A549 (cell line): ENCODE measurements at places on chromosomes 13 and 19.

GRCh38 chr13:49315036-49315565 is 67.4 kb downstream of the CDADC1 start:
- no peak for DNase-seq

DNA sequence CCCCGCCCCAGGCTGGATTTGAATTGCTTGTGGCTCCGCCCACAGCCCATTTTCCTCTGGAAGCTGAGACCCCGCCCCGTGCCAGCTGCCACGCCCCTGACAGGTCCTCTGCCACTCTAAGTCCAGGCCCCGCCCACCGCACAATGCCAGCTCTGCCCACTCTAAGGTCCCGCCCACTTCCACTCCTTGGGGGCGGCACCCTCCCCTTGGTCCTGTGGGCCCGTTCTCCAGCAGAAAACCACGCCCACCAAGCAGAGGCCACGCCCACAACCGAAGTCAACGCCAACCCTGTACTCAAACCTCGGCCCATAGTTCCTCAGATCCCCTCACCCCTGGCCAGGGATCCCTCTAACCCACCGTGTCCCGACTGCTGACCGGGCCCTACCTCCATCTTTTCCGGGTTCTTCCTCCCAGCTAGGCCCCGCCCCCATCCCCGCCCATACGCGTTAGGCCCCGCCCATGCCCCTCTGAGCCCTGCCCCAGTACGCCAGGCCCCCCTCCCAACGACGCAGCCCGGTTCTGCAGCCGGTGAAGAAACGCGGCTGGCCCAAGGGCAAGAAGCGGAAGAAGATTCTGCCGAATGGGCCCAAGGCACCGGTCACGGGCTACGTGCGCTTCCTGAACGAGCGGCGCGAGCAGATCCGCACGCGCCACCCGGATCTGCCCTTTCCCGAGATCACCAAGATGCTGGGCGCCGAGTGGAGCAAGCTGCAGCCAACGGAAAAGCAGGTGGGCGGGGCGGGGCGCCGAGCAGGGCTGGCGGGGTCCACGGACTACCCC is 1.3 kb downstream of the HMG20B start:
- DNase-seq = peak; percentile 45

DNA sequence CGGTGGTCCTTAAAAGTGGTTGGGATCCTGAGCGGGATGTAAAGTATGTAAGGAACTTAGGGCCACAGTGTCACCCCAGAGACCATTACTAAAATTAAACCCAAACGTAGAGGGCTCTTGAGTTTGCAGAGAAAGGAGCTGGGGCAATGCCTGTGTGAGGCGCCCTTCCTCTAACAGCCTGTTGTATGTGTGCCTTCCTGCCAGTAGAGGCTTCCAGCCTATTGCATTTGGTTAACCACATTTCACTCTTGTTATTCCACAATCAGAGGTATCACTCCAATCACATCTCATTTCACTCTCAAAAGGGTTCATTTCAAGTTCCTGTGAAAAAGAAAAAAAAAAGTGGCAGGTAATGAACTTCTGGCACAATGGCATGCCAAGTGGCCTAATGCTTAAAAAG is 29.4 kb downstream of the DIAPH3 start:
- peak; percentile 3 for DNase-seq

DNA sequence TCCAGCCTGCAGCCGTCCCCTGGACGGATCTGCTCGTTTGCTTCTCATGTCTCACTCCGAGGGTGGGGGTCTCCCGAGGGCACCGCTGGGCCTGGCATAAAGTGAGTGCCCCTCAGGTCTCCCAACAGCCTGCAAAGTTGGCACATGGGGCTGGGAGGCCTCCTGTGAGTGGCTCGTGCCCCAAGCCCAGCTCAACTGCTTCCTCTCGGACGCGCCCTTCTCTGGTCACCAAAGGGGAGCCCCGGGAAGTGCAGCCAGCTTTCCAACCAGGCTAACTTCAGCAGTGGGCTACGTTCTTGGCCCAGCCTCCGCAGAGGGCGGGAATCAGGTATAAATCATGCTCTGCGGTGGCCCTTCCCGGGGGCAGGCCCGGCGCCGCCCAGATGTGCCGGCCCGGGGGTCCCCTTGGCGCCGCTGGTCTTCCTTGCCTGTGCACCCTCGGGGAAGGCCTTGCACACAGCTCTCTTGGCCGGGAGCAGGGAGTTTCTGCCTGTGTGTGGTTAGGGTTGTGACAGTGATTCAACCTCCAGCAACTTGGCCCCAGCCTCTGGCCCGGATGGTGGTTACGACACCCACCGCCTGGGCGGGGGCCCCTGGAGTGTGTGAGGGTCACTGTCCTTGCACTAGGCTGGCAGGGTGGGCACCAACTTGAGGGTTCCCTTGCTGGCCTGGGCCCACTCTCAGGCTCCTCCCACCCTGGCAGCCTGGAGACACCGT is 20.7 kb downstream of the CEBPG start:
- DNase-seq = no peak

DNA sequence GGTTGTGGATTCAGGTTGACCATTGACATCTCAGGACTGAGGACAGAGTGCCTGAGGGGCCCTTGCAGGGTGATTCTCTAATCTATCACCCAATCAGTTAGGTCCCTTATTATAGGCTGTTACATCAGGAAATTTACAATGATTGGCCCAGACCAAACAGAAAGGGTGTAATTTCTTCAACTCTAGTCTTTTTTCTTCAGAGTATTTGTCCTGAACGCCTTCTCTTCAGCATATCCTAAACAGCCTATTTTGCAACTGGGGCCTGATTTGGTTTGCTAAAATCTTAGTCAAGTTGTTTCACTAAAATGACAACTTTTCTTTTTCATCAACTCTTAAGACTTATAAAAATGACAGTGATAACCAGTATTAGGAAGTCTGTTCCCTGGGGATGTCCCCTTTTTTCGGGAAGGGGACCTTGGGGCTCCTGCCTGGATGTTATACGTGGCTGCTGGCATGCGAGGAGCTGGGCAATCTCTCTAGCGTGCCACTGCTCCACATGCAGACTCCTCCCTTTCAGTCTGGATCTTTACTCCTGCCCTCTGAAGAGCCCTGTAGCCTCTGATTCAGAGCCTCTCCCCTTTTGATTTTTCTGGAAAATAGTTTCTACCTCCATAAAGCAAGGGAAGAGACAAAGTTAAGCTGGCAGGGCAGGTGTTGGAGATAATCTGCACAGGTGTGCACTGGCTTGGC is 19.6 kb upstream of the GTF2F2 start:
- no peak for DNase-seq

DNA sequence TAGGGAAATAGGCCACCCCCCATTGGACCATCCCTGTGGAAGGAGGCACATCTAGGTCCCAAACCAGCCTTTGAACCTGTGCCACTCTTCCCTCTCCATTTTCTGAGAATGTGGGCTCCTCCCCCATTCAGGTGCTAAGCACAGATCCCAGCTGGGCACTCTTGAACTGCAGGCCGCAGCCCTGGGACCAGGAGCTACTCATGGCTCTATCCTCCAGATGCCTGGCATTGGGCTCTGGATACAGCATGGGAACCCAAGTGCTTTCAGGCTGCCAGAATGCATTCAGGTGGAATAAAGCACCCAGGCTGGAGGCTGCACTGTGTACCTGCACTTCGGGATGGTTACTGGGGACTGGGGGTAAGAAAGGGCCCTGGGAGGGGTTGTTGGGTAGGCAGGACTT is 1372.3 kb upstream of the SPRY2 start:
- DNase-seq = no peak

- DNase-seq = no peak
Measured at GRCh38 chr13:52695856-52696255, 43.2 kb downstream of the SUGT1 start.

DNA sequence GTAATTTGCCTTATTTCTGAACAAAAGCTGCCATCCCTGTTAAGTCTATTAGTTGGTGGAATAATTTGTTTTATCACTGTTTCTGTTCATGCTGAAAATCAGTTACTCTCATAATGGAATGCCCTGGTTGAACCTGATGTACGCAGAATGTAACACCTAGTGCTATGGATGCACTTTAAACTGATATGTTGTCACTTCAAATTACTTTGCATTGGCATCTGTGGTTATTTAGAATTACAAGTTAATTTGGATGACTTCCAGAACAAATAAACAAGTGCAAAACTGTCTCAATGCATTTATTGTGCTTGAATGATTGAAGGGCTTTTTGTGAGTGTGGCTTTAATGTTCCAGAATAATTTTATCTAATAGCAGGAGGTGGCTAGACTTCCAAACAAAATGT is 368.2 kb upstream of the SLITRK5 start:
- DNase-seq = no peak

DNA sequence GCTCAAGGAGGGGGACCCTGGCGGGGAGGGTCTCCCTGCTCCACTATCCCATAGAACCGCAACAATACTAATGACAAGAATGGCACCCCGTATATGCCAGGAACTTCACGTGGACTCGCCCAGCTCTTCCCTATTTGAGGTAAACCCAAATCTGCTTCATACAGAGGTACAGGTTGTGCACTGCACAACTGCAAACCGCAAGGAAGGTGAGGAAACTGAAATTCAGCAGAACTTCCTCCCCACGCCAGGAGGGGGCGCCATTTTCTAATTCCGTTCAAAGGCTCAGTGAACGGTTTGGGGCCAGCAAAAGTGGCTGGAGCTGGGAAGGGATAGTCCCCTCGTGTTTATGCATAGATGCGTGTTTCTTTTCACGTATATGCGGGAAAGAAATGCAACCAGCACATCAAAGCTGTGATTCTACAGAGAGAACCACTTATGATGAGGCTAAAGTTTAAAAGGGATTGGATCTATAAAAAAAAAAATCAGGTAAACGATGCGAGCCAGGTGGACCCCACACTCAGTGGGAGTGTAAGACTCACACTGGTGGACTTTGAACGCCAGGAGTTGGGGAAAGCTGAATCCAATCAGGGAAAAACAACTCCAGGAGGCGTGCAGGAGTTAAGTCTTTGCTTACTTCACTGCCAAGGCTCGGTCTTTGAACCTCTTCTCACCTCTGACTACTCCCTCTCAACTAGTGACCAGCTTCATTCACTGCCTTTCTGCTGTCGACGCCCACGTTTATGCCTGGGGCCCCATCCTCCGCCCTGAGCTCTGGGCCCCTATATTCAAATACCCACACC is 20.3 kb downstream of the C19orf81 start:
- DNase-seq = peak; percentile 61

DNA sequence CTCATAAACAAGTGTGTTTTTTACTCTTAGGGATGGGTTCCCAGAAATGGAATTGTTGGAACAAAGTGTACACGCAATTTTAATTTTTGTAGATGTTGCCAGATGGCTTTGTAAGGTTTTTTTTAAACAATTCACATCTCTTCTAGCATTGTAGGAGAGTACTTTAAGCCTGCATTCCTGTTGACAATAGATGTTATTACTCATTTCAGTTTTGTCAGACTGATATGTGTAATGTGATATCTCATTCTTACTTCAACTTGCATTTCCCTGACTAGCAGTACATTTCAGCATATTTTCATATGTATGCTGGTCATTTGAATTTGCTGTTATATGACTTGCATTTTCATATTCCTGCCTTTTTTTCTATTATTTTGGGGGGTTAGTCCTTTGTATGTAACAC is 186.6 kb upstream of the SLITRK6 start:
- no peak for DNase-seq

- DNase-seq = no peak
Measured at GRCh38 chr13:96025283-96025682, 27.9 kb downstream of the UGGT2 start.

- no peak for DNase-seq
Measured at GRCh38 chr13:99363949-99364348, 56.8 kb upstream of the GPR183 start.

DNA sequence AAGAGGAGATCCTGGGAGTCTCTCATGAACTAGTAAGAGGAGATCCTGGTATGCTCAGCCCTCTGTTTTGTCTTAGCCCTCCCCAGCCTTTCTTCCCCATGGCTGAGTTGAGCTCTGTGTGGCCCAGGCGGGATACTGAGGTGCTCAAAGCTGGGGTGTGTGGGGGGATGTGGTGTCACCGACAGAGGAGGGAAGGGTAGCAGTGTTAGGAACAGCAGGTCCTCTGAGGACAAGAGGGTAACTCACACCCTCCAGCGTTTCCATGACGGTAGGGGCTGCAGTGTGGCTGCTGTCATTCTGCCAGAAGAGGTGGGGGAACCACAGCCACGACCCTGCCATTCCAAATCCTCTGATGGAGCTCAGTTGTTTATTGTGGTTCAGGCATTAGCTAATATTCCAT is 691 bp downstream of the KIR2DL4 start:
- no peak for DNase-seq

DNA sequence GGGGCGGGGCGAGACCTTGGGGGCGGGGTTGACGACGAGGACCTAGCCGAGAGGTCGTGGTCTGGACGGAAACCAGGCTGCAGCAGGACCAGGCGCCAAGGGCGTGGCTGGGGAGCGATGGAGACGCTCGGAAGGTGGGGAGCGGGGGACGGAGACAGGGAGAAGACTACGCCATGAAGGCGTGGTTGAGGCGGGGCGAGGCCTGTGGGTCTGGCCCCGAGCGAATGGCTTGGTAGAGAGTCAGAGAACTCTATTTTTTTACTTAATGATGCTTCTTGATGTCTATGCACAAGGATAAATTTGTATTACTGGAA is 674 bp upstream of the FBXL12 start:
- DNase-seq = no peak

- DNase-seq = no peak
Measured at GRCh38 chr13:80955501-80955900, 614.6 kb upstream of the SPRY2 start.

DNA sequence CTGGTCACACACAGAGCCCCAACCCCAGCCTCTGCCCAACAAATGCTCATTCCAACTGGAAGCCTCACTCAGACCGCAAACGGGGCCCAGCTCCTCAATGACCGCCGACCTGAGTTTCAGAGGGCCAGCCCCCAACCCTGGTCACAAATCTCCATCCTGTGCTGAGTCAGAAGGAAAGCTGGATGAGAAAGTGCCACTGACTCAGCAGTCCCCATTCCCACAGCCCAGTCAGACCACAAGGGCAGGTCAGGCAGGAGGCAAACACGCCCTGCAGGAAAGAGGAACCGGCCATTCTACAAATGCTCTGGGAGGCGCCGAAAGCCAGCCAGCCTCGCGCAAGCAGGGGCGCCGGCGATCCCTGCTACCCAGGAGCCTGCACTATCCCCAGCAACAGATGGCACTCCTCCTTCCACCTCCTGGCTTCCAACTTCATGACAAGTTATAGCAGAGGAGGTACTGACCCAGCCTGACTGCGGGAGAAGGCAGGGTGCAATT is 14.1 kb upstream of the PRKD2 start:
- DNase-seq = peak; percentile 65

- DNase-seq = no peak
Measured at GRCh38 chr19:10555610-10555973, 10.2 kb downstream of the KRI1 start.

DNA sequence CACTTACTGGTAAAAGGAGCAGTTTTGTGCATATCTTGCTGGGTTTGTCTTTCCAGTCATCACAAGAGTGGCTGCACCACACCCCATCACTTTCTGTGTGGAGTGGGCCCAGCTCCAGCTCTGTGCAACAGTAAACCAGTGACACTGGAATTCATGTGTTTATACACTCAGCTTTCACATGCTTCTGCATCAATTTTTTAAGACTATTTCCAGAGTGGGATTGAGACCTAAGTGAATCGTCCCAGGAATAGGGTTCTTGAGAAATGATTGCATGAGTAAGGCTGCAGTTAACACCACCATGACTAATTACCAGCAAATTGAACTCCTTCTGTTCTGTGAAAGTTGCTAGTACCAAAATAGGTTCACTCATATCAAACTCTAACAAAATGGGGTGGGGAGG is 5.3 kb upstream of the CFAP97D2 start:
- DNase-seq = no peak
